ENCODE measurements at places on chromosomes 3 and 15.

- no peak for DNase-seq
These were observed 75.5 kb downstream of the ZBTB20 start for GRCh38 chr3:115071601-115072000.

- DNase-seq = no peak
These were observed 153.6 kb upstream of the BHLHE40 start for GRCh38 chr3:4825436-4826236.

DNA sequence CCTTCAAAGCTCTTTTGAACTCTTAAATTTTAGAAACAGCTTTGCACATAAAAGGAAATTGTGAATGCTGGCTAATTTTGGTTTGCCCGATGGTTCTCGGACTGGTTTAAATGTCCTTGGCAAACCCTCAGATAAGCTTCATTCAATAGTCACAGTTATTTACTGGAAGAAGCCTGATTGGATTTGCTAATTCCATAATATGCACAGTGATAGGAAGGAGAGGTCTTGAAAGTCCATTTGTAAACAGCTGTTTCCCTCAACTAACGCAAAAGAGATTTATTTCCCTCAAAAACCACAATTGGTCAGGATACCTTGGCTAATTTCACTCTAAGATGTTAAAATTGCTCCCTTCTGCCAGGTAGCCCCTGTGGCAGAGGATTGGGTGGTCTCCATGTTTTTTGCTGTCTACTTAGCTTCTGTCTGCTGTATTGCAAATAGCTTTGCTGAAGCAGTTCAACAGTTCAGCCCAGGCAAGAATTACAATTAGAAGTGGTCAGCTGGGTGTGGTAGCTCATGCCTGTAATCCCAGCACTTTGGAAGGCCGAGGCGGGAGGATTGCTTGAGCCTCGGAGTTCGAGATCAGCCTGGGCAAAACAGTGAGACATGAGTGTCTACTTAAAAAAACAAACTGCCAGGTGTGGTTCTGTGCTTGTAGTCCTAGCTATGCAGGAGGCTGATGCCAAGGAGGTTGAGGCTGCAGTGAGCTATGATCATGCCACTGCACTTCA lies 30.6 kb upstream of the PROK2 start:
- no peak for DNase-seq

- no peak for DNase-seq
These were observed 45.6 kb downstream of the TNFAIP8L3 start for GRCh38 chr15:51049081-51049480.

GRCh38 chr3:14789640-14790285 lies 29.0 kb upstream of the FGD5 start:
- DNase-seq = no peak

DNA sequence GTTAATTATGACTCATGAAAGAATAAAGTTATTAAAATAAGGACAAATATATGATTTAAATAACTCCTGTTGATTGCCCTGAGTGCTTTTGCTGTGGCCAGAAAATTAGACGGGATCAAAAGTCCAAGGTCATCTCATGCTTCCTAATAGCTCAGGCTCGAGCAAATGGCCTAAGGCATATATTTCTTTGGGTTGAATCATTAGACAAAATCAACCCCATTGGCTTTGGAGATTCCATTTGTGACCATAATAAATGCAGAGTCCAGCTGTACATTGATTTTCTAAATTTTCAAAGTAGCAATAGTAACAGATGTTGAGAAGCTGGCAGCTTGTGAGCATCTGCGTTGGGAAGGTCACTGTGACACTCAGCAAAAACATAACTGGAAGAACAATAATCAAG lies 464.5 kb upstream of the TGFBR2 start:
- no peak for DNase-seq

- no peak for DNase-seq
These were observed 402.0 kb upstream of the GOLIM4 start for GRCh38 chr3:168497741-168498140.

- DNase-seq = no peak
These were observed 88.2 kb downstream of the IGSF11 start for GRCh38 chr3:118946449-118946848.

DNA sequence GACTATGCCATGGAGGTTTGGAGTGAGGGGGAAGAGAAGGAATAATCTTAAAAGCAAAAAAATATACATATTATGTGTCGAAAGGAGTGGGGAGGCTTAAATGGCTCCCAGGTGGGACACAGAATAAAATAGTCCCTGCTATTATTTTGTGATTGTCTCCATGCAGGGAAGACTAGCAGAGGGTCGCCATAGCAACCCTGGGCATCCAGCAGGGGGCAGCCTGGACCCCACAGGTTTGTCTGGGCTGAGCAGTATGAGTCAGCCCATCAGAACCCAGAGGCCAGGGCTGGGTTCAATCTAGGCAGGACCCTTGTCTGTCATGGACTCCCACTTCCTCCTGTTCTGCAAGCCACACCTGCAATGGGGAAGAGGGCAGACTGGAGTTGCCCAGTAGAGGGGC lies 17.6 kb upstream of the LINGO1 start:
- no peak for DNase-seq

DNA sequence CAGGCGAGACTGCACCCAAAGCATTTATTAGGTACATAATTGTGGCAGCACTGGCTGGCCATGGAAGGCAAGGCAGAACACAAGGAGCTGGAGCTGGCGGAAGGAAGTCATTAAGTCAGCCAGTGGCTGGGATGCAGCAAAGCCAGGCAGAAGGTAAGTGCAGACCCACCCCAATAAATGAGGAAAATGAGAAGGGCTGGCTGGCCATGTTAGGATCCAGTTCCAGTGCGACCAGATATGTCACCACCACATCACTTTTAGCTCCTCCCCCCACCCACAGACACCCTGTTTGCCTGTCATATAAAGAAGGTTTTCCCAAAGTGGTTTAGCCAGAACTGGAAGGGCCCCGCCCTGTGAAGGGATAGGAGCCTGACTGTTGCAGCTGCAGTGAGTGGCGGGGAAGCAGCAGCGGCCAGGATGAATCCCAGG lies at the start of gene FURIN:
FURIN (plus strand) TSS at position 328 of the 429 bp plus-strand sequence. CDS start 7,153 bp downstream, outside the sequence.
- no peak for DNase-seq

Data from activated gamma-delta T cell treated with anti-CD3 and anti-CD28 coated beads, Interleukin-2, amount 50 U/mL, for 16 hours (primary cell).